GM12878 (cell line): ENCODE measurements at places on chromosomes 4 and X. TPM values are rescaled to one million over a fixed set of nuclear protein-coding genes. Genes with fewer than 3 reads are reported as not detected.
A peak's percentile ranks its signal among the peaks of the same experiment; 100 is the strongest.

Gene XAGE1A
- total RNA-seq, result not detected in 2 replicates

Gene CYSLTR1
- 21.2 and 22.1 TPM in 2 replicates for total RNA-seq

GRCh38 chr4:20037745-20038144 is 214.0 kb upstream of the SLIT2 start:
- DNase-seq, result no peak

DNA sequence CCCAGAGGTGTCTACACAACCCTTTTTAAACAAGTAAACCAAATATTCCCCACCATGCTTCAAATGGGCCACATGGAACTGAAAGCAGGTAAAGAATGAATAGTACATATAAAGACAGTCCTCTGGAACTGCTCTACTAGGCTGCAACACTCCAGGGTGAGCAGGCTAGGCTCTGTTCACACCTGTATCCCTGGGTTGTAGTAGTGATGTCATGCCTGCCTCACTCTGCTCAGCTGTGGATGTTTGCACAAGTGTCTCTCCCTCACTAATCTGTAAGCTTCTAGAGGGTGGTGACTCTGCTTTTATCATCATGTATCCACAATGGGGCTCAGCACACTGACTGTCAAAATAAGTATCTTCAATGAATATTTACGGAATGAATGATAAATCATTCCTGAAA is 20.4 kb downstream of the LEF1 start:
- no peak for DNase-seq

Gene ZFX
- total RNA-seq, result 36.7 and 40.9 TPM in 2 replicates

Gene CTAG1B
- not detected in 2 replicates for total RNA-seq

- DNase-seq, result peak; percentile 68
Observed at GRCh38 chrX:97401154-97401553, 517.4 kb downstream of the RPA4 start.

Gene ARX
- total RNA-seq, result not detected in 2 replicates

- DNase-seq, result no peak
Observed at GRCh38 chrX:3549411-3549911, 164.0 kb downstream of the PRKX start.

DNA sequence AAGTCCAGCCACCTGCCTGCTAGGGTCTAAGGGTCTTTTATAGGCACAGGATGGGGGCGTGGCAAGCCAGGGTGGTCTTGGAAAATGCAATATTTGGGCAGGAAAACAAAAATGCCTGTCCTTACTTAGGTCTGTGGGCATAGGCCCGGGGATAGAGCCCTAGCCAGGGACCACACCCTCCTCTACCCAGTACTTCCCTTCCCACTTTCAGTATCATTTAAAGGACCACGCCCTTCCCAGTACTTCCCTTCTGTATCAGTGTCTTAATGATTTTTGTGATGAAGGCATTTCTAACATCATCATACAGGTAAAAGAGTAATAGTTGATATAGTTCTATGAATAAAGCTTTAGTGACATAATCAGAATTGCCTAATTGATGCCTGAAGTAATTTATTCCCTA is 11.4 kb downstream of the BANK1 start:
- DNase-seq, result no peak
